ENCODE measurements at places on chromosomes 6 and 20.

DNA sequence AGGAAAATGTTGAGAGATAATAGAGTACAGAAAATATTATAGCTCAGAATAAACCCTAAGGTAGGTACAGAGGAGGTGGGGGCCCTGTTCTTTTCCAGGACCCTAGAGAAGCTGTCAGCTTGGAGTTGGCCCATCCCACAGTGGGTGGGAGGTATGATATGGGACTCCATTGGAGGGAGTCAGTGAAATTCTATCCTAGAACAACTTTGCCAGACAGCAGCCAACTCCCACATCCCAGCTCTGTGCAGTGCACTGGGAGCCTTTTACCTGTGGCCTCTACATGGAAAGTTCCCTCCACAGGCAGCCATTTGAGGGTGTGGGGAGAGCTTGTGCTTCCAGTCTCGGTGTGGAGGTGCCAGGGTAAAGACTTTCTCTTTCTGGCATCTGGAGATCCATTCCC, 36.8 kb upstream of the CLIC5 start:
- DNase-seq = no peak

GRCh38 chr6:157253017-157253416, 70.3 kb downstream of the TMEM242 start:
- no peak for DNase-seq

DNA sequence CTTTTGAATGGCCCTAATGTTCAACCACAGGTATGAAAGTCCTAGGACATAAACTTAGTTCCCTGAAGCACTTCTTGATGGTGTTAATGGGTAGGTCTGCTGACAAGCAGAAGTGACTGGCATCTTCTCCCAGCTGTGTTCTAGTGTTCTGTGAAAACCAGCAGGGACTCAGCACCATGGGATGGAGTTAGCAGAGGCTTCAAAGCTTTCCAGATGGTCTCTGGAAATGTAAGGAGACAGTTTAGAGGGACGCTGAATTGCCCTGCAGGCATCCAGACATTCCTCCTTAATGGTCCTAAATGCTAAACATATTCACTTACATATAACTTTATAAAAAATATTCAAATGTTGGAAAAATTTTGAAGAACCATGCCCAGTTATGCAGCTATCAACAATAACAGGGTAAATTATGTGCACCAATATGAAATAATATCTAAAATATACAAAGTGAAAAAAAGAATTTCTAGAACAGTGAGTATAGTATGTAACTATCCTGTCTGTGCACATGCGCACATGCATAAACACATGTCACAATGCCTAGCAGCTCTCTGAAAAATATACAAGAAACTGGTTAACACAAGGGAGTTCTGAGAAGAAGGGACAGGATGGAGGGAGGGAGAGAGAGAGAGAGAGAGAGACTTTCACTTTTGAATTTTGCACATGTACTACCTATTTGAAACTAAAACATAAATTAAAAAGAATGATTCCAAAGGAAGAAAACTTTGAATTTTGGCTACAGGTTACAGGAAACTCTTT, 87.2 kb downstream of the PRDM1 start:
- DNase-seq = no peak

DNA sequence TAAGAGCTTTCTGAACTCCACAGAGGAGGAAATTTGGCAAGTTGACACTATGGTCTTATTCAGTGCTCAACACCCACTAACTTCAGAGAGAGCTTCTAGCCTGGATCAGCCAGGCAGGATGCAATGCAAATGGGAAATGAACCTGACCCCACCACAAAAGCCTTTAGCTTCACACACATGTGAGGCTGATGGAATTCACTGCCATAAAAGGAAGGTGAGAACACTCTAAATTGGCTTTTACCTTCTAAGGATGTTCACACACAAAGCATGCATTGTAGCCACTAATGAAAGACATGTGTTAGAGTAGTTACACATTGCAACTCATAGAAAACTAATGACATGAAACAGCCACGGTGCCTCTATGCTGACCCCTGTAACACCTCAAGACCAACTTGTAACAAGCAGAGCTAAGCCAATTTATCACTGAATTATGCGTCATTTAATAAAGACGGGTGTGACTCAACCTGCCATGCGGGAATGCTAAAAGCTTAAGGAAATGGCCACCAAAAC, 262.1 kb downstream of the HACE1 start:
- no peak for DNase-seq

DNA sequence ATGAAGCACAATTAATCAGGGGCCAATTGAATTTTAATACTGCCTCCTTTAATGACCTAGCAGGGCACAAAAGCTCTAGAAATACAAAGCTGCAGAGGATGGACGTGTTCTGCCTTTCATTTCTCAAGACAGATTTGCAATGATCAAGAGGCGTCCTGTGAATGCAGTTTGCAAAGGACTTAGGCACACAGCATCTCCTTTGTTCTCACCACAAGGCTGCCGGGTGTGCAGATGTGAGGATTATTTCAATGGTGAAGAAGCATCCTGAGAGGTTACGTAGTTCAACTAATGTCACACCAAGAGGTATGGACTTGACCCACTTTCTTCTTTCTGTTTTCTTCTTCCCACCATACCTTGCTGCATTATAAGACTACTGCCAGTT, 42.9 kb upstream of the SPTLC3 start:
- no peak for DNase-seq

DNA sequence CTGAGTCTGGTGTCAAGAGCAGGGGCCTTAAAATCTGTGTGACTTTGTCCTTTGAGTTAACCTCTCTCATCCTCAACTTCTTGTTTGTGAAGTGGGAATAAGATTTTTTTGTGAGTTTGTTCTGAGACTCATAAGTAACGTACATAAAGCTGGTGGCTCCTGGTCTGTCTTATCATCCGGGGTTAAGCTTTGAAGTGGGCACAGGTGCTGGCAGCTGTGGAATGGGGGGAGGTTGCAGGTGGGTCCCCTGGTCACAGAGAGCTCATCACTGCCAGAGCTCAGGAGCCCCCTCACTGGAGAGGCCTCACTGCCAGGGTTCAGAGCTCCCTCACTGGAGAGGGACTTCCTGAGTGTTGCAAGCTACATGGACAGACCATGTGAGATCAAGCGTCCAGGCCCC, 174.1 kb downstream of the NRN1 start:
- no peak for DNase-seq

- no peak for DNase-seq
Observed at GRCh38 chr6:21164768-21165326, 428.7 kb upstream of the SOX4 start.

GRCh38 chr20:5400164-5400762, 83.5 kb upstream of the PROKR2 start:
- DNase-seq = no peak

GRCh38 chr6:75824160-75824559, 75.1 kb downstream of the MYO6 start:
- no peak for DNase-seq

- no peak for DNase-seq
Observed at GRCh38 chr6:14375930-14376329, 258.4 kb downstream of the CD83 start.

DNA sequence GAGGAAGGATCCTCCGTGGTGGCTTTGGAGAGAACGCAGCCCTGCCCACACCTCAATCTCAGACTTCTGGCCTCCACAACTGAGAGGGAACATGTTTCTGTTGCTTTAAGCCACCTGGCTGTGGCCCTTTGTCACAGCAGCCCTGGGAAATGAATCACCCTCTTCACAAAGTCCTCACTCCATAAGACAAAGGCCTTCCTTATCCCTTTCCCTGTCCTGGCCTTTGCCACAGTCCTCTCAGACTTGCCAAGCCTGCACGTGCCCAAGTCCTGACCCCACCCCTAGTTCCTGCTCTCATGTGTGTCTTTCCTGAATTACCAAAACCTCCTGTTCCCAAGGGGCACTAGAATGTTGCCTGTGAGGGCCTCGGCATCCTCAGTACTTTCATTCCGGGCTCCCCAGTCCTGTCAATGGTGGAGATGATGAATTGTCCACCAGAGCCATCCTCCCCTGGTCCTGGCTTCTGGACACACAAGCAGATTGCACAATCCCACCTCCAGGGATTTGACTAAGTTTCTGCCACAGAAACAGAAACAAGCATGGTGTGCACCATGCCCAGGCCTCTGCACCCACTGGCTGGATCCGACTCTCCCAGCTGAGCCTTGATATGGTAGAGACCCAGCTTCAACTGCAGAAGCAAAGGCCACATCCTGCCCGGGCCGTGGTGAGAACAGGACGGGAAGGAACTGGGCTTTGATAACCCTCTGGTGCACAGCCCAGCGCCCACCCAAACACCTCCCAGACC, 232.6 kb upstream of the PDE10A start:
- DNase-seq = no peak

DNA sequence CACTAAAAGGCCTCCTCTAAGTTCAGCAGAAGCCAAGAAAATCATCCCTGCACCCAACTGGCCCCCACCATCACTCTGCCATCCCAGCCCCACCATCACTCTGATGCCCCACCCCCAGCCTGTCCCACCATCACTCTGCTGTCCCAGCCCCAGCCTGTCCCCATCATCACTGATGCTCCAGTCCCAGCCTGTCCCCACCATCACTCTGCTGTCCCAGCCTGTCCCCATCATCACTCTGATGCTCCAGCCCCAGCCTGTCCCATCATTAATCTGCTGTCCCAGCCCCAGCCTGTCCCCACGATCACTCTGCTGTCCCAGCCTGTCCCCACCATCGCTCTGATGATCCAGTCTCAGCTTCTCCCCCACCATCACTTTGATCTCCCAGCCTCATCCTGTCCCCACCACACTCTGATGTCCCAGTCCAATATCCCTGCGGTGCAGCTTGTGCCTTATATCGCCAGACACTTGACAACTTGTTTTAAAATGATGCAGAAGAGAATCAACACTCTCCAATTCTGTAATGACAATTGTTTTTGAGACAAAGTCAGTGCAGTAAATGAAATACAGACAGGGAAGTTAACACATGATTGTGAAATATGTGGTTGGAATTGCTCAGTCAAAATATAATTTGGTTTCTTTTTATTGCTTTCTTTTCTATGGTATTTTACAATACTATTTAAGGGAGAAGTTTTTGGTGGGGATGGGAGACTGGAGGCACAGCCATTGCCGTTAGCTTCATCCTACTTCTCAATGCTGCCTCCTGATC, 100.8 kb downstream of the TNFAIP3 start:
- DNase-seq = no peak

- peak; percentile 60 for DNase-seq
Observed at GRCh38 chr6:135310291-135310690, 129.2 kb downstream of the MYB start.

DNA sequence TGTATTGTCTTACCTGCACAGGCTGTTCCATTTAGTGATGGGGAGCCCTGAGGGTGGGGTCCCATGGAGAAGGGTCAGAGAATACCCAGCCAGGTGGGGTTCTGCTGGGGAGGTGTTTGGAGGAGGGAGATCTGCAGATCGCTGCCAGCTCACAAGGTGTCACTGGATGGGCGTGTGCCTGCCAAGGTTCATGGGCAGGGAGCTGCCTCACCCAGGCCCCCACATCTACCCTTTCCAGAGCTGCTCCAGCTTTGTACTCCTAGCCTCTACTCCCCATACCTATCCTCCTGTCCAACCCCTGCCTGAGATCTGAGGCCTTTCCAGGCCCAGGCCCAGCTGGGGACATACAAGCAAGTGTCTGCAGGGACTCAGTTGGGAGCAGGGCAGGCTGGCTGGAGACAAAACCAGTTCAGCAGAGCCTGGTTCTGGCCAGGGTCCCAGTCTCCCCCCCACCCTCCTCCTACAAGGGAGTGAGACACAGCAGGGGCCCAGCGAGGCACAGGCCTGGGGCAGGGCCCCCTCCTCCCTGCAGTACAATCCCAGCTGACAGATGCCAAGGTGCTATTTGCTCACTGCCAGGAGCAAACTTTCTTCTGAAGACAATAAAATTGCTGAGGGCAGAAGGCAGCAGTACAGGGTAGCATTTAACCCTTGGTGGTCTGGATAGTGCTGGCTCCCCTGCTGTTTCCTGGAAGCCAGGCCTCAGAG, 19.7 kb downstream of the SPDEF start:
- no peak for DNase-seq

GRCh38 chr6:20599302-20600051, 65.2 kb downstream of the CDKAL1 start:
- DNase-seq = no peak

DNA sequence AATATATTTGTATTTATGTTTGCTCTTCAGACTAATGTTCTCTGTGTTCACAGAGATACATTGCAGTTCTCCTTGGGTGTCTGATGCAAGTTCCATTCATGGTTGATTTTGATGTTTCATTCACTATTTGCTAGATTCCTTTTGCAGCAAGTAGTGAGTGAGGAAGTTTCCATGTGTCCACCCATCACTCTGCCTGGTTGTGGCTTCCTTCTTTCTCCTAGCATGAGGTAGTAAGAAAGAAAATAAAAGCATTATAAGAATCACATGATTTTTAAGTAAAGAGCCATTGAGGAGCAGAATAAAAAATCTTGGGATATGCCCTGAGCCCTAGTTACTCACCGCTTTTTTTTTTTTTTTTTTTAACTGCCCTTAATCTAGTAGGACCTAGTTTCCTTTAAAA, 8.7 kb downstream of the SASH1 start:
- no peak for DNase-seq

DNA sequence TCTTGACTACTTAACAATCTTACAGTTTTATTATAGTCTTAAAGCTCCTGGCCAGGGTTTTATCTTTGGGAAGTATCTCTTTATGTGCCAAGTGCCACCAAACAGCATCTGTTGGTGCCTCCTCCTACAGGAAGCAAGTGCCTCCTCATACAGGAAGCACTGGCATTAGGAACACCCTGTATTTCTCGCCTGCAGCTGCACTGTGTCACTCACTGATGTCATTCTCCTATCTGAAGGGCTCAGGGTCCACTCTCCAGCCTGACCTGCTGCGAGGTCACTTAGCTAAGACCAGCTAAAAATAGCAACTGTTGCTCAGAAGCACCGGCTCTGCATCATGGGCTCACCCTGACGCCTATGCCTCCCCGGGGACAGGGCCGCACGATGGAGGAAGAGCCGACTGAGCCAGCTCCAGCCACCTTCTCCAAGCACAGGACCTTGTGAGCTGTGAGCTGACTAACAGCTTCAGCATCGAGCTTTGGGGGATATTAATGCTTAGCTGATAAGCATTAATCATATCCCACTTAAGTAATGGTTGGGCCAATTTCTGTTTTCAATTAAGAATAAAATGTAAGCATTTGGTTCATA, 66.3 kb upstream of the CD93 start:
- no peak for DNase-seq

- DNase-seq = no peak
Observed at GRCh38 chr6:161356167-161356854, 82.5 kb upstream of the AGPAT4 start.

- no peak for DNase-seq
Observed at GRCh38 chr20:62523473-62524203, 47.8 kb upstream of the GATA5 start.

DNA sequence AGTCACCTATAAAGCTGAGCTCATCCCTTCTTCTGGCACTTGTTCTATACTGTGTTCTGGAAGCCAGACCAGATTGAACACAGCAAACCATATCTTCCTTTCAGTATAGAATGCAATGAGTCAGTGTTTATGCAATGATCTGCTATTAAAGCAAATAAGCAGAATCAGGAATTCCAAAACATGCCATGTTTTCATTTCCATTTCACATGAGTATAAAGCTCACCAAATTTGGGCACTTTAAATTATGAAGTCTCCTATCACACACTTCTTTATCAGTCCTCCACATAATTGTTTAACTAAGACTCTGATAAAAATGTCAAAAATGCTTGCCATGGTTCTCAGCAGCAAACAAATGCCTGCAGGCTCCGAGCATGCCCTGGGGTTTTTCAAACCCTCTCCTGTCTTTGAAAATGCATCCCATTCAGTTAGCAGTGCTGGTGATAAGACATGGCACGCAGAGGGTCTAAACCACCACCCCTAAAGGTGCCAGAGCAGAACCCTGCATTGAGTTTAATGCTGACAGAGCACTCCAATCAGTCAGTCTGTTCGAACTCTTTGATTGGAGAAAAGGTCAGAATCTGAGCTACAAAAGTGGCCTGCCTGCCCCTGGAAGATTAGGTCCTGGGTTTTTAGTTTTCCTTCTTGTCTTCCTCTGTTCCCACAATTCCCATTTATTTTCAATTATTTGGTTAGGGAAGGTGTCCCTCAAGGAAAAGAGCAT, 234.1 kb downstream of the GMPR start:
- no peak for DNase-seq
